Stimulated activated CD8-positive, alpha-beta memory T cell treated with anti-CD3 and anti-CD28 coated beads, Interleukin-12 subunit alpha, Interleukin-12 subunit beta, amount 100 ng/mL, for 1 hour (primary cell): ENCODE measurements at places on chromosomes 13 and 19.

DNA sequence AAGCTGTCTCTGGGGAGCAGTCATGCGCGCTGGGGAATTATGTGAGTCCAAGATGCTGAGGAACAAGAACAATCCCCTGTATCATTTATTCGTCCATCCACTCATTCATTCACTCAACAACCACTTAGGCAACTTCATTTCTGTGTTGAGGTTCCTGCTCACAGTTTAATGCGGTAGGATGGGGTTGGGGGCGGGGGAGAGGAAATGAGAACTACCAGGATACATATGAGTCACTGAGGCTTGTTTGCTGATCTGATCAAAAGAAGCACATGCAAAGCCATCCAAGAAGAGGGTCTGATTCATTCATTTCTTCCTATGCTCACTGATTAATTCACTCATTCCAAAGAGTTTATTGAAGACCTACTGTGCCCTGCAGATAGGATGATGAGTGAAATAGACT, 20.9 kb downstream of the ZNF536 start:
- DNase-seq: no peak

DNA sequence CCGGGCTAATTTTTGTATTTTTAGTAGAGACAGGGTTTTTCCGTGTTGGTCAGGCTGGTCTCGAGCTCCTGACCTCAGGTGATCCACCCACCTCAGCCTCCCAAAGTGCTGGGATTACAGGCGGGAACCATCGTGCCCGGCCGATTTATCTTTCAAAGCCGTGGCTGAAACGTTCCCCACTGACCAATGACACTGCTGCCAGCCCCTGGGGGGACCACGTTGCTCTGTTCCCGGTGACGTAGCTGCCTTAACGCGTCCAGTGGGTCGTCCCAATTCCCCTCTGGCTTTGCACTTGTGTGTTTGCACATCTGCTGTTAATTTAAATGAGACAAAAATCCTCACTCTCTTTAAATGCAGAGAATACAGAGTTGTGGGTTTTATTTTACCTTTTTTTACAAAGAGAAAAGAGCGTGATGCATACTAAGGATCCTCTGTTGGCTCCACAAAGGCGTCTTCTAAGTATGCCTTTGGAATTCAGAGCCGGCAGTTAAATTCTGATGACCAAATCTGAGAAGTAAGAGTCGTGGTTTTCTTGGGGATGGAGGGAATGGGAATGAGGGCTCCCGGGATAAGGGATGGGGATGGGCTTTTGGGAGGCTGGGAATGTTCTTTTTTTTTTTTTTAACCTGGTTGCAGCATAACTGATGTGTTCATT, 18.6 kb upstream of the LMTK3 start:
- DNase-seq: no peak

- DNase-seq: no peak
Measured at GRCh38 chr19:6020972-6021805, 43.2 kb upstream of the RANBP3 start.

DNA sequence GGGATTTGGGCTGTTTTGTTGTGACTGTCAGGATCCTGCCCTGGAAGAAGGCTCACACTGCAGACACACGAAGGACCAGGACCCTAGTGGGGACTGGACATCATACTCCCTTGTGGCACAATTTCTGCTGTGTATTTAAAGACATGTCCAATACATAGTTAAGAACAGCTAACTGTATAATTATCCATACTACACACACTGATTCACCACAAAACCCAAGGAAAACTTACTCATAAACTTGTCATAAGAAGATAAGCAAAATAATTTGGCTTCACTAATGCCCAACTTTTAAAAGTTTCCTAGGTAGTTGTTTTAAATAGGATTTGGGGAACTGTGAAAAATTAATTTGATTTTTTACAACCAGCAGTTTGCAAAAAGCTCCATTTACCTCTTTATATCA, 46.1 kb downstream of the LATS2 start:
- no peak for DNase-seq

GRCh38 chr19:34265221-34265650, 10.9 kb downstream of the GARRE1 start:
- DNase-seq: no peak

DNA sequence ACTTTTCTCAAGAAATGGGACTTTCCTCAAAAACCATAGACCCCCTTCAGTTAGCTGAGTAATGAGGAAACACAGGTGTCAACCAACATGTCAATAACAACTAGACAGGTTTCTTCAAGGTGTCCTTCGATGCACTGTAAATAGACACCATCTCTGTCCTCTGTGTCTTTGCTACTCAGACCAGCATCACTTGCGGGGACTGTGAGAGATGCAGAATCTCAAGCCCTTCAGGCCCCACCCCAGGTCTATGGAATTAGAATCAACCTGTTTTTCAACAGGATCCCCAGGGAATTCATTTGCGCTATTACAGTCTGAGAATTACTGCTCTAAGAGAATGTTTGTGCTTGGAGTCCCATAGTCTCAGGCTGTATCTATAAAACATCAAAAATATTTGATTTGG, 469.9 kb downstream of the COG6 start:
- no peak for DNase-seq

- no peak for DNase-seq
Measured at GRCh38 chr13:39682788-39683187, 27.3 kb downstream of the COG6 start.

DNA sequence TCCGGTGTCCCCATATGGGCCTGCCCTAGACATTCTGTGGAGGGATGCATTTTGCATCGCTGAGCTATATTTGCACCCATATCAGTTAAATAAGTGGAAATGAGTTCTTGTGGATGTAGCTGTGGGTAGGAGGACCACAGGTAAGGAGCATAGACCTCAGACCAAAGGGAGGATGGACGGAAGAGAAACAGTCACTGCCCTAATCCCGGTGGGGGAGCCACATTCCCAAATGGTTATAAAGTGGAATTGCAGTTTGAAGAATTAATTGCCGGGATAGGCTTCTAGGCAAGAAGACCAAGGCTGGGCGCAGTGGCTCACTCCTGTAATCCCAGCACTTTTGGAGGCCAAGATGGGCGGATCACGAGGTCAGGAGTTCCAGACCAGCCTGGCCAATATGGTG, 1.8 kb downstream of the SDHAF1 start:
- DNase-seq: no peak

DNA sequence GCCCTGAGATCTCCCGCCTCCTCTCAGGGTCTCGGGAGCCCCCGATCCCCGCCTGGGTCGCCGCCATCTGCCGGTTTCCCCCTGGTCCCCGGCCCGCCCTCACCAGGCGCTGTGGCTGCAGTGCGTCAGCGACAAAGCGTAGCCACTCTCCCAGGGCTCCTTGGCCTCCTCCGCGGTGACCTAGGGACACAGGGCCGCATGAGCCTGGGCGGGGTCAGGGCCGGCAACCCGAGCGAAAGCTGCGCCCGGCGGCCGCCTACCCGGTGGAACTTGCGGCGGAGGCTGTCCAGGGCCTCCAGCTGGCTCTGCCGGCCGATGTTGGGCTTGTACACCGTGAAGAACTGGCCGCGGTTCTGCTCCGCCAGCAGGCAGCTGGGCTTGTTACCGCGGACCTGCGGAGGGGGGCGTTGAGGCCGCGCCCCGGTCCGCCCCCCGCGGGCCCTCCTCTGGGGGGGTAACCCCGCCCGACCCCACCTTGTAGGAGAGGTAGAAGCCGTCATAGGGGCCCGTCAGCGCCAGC, 5.3 kb downstream of the GPX4 start:
- no peak for DNase-seq

DNA sequence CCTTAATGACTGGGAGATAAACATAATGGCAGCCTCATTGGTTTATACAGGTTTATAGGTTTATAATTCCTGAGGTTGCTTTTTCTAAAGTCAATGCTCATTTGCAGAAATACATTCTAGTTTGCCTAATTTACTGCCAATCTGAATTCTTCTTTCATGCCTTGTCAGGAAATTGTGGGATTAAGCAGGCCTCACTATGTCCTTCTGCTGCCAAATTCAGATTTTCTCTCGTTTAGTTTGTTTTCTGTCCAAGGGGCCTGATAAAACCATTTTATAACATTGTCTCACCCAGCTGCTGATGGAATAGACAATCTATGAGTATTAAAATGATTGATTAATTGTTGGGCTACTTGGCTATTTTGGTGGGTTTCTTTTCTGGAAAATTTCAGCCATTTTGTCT, 42.4 kb upstream of the OBI1 start:
- DNase-seq: no peak

GRCh38 chr13:51938454-51938853, 72.8 kb downstream of the ATP7B start:
- no peak for DNase-seq

GRCh38 chr13:68644611-68645010, 1414.5 kb upstream of the PCDH9 start:
- DNase-seq: no peak

- DNase-seq: no peak
Measured at GRCh38 chr19:16001481-16002312, 52.9 kb downstream of the OR10H4 start.

DNA sequence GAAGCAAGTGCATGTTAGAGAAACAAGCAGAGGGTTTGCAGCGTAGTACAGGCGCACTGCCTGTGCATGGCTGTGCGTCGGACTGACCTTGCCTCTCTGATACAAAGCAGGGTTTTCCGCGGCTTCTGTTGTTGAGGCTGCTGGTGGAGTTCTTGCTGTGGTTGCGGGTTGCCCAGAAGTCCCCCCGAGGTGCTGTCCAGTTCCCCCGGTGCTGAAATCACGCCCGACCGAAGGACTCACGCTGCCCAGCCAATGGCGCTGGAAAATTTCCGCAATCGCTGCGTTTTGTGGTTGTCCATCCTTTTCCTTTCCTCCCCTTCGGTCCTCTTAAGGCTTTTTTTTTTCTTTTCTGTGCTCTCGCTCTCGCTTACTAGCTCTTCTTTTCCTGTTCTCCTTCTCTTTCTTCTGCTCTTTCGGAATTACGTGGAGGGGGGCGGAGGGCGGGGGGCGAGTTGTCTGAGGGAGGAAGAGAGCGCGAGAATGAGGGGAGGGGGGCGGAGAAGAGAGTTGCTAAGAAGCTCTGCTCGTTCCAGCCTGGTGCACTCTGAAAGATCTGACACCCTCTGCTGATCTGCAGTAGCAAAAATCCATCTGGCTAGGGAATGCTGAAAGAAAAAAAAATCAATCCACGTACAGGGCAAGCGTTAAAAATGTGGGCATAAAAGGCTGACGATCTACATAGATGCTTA, at the start of gene SLITRK1:
SLITRK1 (minus strand) TSS at position 558 of the 689 bp plus-strand sequence. CDS start 967 bp downstream, outside the sequence.
- no peak for DNase-seq

- no peak for DNase-seq
Measured at GRCh38 chr19:10888421-10888866, 17.1 kb downstream of the CARM1 start.

DNA sequence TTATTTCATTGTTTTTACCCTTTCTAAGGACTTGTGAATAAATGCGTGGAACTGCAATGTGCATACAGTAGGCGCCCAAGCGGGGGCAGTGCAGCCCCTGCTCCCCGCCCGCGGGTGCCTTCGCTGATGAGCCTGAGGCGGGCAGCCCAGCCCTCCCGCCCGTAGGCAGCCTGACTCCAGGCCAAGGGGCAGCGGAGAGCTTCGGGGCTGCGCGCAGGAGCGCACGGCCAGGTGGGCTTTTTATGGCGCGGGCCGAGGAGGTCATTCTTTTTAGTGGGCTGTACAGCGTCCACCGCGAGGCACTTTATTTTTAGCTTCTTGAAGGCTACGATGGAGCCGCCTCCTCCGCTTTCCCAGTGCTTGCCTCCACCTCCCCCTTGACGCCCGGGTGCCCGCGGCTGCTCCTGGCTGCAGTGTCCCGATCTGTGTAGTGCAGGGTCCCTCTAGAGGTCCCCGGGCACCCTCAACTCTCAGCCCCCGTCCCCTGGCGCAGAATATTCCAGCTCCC, 60.5 kb downstream of the CCNE1 start:
- no peak for DNase-seq
